ENCODE measurements at places on chromosomes 2 and 18. TPM values are rescaled to one million over a fixed set of nuclear protein-coding genes. Genes with fewer than 3 reads are reported as not detected.

Gene TGIF1
- total RNA-seq, result 25.9 TPM

DNA sequence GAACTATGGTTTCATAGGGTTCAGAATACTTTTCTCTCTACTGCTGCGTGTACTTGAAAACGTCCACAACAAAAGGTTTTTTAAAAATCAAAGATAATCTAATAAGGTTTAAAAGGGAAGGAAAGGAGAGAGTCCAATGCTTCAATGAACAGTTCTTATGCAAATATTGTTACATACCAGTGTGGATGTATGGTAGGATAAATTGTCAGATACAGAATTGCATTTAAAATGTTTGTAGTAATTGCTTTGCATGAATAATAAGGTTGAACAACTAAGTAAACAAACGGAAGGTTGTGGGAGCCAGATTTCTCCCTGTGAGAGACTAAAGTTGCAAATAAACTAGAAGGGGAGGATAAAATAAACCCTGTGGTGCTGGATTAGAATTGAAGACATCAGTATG, 53.8 kb upstream of the RBBP8 start:
- no peak for DNase-seq

Gene GPC1
- 83.1 TPM for total RNA-seq

DNA sequence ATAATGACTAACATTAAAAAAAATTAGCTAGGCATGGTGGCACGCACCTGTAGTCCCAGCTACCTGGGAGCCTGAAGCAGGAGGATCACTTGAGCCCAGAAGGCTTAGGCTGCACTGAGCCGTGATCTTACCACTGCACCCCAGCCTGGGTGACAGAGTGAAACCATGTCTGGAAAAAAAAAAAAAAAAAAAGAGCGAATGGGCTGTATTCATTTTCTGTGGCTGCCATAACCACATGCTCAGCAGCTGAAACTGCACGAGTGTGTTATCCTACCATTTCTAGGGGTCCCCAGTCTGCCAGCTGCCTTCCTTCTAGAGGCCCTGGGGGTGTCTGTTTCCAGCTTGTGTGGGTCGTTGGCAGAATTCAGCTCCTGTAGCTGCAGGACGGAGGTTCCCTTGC, 247.8 kb downstream of the EIPR1 start:
- no peak for DNase-seq

GRCh38 chr18:52914148-52914547, 574.2 kb downstream of the DCC start:
- no peak for DNase-seq

GRCh38 chr2:122156176-122156890, 400.9 kb downstream of the TSN start:
- no peak for DNase-seq

DNA sequence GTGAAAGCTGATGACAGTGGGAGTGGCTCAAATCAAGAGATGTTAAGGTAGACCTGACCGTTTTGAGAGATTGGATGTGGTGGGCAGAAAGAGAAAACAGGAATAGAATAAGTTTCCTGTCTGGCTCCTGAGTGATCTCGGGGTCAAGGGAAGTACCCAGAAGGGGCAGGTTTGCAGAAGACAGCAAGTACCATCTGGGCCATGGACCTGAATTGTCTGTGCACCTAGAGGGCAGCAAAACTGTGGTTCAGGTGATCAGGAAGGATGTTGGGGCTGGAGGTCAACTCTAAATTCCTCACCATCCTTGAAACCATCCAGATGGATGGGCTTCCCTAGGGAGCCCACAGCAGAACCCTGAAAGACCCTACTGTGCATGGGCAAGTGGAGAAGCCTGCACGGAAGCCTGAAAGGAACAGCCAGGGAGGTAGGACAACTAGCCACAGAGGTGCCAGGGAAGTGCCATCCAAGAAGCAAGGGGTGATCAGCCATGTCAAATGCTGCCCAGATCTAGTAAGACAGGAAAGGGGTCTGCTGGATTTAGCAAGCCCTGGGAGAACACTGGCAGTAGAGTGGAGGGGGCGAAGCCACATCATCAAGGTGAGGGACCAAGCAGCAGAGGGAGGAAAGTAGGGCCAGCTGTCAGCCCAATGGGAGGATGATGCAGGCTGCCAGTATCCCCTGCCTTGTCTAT, 8.0 kb downstream of the TEX261 start:
- DNase-seq, result no peak

DNA sequence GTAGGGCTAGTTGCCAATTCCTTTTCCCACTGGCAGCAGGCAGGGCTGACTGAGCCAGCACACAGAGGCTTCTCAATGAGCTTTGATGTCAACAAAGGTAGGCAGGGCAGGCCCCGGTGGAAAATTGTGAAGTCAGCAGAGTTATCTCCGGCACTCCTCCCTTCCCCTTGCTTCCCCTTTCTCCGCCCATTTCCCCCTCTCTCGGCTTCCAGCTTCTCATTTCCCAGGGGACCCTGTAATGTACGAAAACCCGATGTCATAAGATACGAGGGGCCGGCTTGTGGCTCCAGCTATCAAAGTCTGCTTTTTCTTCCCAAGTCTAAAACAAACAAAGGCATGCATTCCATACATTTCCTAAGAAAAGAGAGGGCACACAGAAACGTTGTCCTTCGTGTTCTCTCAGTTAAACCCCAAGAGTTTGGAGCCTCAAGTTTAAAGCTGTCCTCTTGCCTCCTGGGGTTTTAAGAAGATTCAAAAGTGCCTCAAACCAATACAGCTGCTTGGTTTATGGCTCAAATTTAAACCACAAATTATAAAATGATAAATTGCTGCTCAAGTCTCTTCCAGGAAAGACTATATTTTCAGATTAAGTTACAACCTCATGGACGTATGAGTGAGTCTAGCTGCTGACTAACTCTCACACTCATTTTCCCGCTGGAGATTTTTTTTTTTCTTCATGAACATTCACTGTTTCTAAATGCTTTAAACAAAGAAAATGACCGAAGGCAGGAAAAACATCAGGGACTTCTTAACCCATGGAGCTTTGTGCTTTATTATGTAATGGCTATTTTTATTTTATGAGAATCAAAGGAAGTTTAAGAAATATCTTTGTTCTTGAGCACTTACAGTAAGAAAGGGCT, 27.2 kb upstream of the EML4 start:
- peak; percentile 85 for DNase-seq

Gene TMEM247
- total RNA-seq, result not detected

Gene FEV
- total RNA-seq, result not detected

Gene MERTK
- 34.2 TPM for total RNA-seq

DNA sequence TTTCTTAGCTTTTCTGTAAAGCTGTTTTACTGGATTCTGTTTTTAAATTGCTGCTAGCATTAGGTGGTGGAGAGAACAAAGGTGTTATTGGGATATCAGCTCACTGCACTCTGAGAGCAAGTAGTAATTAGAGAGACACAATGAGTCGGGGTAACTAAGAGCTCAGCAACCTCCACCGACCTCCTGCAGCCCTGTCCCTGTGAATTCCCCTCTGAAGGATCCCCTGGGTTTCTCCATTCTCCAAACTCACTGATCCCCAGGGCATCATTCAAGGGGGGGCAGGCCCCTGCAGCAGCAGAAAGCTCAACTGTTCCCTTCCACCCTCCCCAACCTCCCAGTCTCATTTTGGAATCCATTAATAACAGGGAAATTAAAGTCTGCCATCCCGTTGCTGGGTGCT, 73.0 kb downstream of the MTCL1 start:
- no peak for DNase-seq

DNA sequence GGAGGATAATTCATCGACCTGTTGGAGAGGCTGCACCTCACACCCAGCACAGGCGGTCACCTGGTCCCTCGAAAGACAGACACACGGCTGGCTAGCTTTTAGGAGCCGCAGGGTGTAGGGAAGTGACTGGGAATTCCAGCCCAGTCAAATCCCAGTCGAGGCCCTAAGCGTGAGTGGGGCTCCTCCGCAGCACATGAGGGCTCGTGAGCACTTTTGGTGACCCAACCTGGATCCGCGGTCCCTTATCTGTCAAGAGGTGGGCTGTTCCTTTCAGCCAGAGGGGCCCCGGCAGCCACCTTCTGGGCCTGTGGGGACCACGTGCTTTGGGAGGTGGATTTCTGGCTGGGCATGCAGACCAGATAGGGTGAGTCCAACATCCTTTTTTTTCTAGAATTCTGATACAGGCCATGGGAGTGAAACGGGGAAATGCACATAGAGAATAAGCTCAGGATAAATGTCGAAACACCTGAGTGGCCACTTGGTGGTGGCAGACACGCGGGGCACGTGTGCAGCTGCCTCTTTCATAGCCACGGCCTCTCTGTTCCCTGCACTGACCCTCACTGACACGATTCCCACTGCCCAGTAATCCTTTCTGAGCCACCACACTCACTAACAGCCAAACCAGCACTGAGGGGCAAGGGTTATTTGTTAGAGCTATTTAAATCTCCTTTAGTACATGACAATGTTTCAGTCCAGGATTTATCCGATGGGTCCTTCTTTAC, 148.4 kb upstream of the PXDN start:
- DNase-seq, result peak; percentile 31

Gene DYNC2LI1
- total RNA-seq, result 9.2 TPM

DNA sequence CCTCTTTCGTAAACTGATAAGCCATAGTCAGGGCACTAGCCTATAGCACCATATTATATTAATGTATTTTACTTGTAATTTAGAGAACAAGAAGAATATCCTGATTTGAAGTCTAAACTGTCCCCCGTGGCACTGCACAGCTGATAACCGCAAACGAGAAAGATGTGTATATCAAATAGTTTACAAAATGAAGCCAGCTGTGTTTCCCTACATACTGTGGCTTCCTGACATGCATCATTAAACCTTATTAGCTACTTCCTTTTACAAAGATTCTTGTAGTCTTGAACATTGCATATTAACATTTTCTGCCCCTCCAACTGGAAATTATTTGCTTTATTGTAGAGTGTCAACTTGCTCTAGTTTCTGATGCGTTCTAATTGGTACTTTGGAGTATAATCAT, 153.5 kb upstream of the NFATC1 start:
- no peak for DNase-seq

Gene ZBTB7C
- total RNA-seq, result 14.8 TPM

Gene TCF4
- 98.7 TPM for total RNA-seq

DNA sequence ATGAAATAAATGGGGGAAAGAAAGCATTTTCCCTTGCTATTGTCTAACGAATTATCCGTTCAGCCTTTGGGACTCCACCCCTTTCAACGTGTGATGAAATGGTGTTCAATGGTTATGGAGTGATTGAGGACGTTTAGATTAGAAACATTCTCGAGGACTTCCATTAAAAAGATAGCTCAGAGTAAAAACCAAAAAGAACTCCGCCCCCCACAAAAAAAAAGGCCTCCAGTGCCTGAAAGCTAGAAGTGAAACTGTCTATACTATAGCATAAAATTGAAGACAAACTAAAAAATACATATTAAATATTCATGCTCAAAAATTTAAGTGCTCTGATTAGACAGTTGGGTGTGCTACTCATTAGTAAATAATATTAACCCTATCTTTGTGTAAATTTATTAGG, 3.0 kb upstream of the ZNF516 start:
- DNase-seq, result no peak

Gene HAAO
- total RNA-seq, result 15.0 TPM

- DNase-seq, result no peak
Measured at GRCh38 chr2:66370824-66371223, 64.1 kb upstream of the MEIS1 start.

DNA sequence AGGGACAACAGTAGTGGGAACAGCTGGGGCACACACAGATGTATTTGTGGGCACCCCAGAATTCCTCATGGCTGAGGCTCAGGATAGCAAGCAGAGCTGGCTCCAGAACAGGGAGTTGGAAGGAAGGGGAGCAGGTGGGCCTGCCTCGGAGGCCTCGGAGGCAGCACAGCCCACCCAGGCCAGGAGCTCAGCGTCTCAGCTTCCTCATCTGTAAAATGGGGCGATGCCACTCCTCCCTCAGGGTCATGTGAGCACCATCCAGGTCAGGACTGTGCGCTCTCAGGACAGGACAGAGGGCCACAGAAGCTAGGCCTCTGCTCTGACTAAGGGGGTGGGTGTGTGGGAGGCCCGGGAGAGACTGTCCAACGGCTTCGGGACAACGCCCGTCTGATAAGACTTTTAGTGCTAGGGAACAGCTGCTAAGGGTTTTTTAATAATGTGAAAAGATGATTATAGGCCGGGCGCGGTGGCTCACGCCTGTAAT, 106.2 kb downstream of the HDAC4 start:
- DNase-seq, result peak; percentile 81

Data from posterior vena cava (tissue), 2 donors.